ENCODE measurements at places on chromosomes 5 and 9.

DNA sequence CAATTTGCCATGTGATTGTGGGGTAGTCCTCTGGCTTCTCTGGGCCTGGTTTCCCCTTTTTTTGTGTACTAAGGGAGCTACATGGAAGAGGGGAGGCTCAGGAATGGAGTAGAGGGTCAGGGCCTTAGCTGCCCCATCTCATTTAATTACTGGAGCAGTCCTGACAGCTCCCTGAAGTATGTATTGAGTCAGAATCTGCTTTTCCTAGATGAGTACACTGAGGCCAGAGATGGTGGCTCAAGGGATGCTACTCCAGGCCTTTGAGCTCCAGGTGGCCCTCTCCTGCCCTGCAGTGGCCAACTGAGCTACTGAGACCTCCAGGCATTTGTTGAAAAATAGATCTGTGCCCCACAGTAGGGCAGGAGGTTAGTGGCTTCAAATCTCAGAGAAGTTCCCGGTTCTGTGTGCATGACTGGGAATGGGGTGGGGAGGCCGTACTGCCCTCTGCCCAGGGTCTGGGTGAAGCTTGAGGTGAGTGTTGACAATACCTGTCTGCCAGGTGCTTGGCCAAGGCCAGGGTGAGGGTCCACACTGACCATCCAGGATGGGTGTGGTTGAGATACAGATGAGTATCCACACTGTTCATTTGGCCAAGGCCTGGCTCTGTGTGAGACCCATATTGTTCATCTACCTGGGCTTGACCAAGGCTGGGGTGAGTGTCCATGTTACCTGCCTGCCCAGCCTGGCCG is 45.7 kb downstream of the CXXC5 start:
- DNase-seq = no peak

- no peak for DNase-seq
These were observed 262.8 kb upstream of the DAPK1 start for GRCh38 chr9:87234854-87235253.

DNA sequence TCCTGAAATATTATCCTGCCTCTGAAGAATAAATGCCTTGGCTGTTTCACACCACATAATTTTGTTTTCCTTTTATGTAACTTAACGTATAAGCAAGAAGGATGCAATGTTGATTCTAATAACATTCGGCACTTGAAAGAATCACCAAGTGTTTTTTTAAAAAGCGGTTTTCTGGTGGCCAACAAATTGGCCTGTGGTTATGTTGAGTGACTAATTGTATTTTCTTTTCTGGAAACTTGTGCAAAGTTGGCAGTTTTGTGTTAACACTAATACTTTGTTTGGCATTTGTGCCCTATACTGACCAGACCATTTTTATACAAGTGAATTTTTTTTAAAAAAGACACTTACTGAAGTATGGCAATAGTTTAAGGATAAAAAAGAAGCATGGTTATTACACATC is 452.7 kb downstream of the BNC2 start:
- DNase-seq = no peak

GRCh38 chr5:15598294-15598902 is 98.4 kb downstream of the FBXL7 start:
- no peak for DNase-seq

DNA sequence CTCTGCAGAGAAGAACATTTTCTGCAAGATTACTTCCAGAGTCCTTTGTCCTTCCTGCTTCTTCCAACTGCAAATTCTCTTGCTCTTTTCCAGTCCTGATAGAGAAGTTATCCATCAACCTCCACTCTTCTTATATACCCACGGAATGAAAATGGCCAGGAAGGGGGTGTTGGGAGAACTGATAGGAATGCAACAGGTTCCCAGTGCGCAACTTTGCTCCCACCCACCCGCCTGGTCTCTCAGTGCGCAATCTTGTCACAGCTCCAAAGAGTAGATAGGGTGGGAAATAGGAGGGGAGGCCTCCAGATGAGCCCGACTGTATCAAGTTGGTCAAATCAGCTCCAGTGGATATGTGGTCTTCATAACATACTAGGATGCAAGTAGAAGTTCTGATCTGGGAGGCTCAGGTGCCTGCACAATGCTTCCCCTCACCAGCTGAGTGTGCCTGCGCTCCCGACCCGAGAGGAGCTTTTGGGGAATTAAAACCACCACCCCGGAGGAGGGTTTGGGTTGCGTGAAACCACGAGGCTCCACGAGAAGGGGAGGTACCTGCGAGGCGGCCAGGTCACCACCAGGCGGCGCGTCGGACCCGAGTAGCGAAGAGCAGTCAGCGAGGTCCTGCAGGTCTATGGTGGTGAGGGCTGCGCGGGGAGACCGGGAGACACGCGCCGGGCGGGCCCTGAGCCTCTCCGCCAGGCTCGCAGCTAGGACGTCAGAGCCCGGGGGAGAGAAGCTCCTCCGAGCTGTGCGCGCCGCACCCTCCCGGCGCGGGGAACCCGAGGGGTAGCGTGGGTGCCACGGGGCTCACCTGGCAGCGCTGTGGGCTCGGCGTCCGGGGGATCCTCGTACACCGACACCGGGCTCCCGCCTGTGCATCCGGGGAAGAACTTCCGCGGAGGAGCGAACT is 835 bp downstream of the MCIDAS start:
- no peak for DNase-seq

- no peak for DNase-seq
These were observed 44.3 kb downstream of the HABP4 start for GRCh38 chr9:96494215-96494800.

DNA sequence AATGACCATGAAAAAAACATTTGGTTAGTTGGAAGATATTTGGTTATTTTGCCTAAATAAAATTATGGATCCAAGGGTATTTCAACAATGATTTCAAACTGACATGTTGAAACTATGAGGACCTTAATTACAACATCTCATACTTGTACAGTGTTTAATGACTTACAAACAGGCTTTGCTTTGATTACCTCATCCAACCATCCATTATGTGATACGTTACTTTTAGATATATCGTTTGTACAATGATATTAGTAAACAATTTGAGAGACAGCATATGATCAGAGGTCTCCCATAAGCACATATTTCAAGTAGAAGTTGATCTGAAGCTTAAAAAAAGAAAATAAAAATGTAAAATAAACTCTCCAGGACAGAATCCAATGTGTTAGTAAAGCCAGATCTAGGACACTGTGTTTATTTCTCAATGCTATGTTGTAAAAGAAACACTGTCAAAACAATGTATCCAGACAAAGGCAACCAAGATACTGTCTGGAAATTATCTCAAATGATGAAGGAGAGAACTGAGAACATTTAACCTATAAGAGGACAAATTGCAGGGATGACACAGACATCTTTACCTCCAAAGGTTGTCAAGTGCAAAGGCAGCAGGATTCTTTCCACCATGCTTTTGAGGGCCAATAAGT is 116.0 kb upstream of the TARS1 start:
- DNase-seq = no peak

DNA sequence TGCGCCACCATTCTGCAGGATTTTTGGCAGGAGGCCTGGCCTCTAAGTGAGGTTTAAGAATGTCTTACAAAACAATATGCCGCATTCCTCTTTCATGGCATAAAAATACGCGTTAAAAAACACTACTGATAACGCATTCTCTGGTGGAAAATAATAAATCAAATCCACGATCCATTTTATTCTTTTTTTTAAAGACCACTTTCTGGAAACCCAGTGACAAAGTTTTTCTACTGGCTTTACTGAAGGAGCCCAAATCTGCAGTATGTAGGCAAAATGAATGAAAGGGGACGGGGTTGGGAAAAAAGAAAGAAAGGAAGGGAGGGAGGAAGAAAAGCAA is 2.0 kb downstream of the SV2C start:
- DNase-seq = no peak

- no peak for DNase-seq
These were observed 218.4 kb downstream of the ADAMTS6 start for GRCh38 chr5:65263321-65263720.

GRCh38 chr5:130323804-130324454 is 419.7 kb downstream of the CHSY3 start:
- DNase-seq = no peak

- no peak for DNase-seq
These were observed 74.4 kb downstream of the ASTN2 start for GRCh38 chr9:117340422-117340821.

DNA sequence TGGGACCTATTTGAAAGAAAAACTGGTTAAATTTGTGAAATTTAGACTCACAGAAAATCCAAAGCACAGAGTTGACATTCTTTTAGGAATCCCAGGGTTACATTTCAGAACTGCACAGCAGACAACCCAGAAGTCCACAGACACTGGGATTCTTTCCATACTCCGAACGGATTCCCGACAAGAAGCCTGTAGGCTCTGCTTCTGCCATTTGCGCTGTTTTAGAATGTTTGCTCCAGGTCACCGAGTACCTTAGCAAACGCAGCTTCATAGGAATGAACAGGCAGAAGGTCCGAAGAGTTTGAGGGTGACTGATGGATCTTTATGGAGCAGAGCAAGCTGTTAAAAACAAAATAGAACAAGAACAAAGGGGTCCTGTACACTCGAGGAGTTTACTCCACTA is 84.5 kb upstream of the NFIB start:
- DNase-seq = no peak

- no peak for DNase-seq
These were observed 428.8 kb downstream of the SH3GL2 start for GRCh38 chr9:18007621-18008020.

- DNase-seq = no peak
These were observed 1.7 kb downstream of the FKBP15 start for GRCh38 chr9:113219186-113219936.

GRCh38 chr9:90773617-90774016 is 28.0 kb upstream of the SYK start:
- no peak for DNase-seq

- no peak for DNase-seq
These were observed 95.8 kb downstream of the ALDH1A1 start for GRCh38 chr9:72856972-72857623.

- DNase-seq = no peak
These were observed 39.1 kb downstream of the COL23A1 start for GRCh38 chr5:178551059-178551458.

DNA sequence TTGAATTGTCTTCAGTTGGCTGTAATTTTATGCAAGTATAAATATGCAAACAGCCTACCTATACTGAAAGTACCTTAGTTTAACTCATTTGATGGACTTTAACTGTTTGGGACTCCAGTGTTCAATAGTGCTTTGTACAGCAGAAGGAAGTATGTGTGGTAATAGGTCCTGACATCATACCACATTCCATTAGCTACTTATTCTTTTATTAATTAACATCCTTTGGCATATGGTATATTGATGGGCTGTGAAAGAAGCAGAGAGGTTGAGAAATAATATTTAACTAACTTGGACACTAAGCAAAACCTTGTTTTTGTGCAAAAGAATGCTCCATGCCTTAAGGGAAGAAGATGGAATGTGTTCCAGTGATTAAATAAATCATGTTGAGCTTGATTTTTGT is 97.6 kb upstream of the SEMA6A start:
- no peak for DNase-seq

GRCh38 chr9:101366038-101366756 is 18.6 kb downstream of the BAAT start:
- no peak for DNase-seq

DNA sequence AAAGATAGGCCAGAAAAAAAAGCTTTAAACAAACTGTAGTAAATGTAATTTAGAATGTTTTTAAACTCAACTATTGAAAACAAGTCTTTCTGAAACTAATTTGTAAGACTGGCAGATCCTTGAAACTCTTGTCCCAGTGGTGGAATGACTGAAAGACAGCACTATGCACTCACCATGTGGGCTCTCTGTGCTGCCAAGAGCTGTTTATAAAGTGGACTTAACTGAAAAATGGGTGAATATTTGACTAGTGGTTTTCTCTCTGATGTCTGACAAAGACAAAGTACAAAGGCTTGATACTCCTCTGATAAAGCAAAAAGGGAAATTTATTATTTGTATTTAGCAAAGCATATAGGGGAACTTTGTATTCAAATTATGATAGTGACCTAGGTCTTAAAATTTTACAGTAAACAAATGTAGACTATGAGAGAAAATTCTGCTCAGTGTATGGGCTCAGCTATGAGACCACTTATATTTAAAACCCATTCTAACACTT is 635.4 kb downstream of the NR2F1-AS1 start:
- DNase-seq = no peak

- no peak for DNase-seq
These were observed 10.5 kb upstream of the GDNF start for GRCh38 chr5:37850226-37850865.

DNA sequence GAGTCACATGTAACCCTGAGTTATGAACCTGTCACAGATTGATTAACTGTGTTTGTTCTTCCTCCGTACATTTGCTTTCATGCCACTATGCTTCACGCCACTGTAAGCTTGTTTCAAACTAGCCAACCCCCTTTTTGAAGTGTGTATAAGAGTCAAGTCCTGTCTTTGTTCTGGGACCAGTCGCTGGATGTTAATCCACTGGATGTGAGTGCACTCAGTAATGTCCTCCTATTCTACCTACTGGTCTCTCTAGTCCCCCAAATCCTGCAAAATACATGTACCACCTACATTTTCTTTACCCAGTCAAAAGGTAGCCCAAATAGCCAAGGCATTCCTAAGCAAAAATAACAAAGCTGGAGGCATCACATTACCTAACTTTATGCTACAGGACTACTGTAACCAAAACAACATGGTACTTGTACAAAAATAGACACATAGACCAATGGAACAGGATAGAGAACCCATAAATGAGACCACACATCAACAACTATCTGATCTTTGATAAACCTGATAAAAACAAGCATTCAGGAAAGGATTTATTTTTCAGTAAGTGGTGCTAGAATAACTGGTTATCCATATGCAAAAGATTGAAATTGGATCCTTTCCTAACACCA is 1139.1 kb upstream of the SEMA6A start:
- no peak for DNase-seq

- no peak for DNase-seq
These were observed 133.4 kb downstream of the MRPL36 start for GRCh38 chr5:1666221-1666620.

- no peak for DNase-seq
These were observed 134.5 kb downstream of the TRIO start for GRCh38 chr5:14277385-14278320.

DNA sequence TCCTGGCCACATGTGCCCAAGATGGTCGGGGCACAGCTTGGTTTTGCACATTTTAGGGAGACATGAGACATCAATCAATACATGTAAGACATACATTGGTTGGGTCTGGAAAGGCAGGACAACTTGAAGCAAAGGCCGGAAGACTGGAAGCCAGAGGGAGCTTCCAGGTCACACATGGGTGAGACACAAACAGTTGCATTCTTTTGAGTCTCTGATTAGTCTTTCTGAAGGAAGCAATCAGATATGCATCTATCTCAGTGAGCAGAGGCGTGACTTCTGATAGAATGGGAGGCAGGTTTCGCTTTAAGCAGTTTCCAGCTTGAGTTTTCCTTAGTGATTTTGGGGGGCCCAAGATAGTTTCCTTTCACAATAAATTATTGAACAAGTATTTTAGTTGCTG is 172.5 kb downstream of the RASEF start:
- DNase-seq = no peak

GRCh38 chr9:85215961-85216360 is 525.8 kb downstream of the AGTPBP1 start:
- DNase-seq = no peak

DNA sequence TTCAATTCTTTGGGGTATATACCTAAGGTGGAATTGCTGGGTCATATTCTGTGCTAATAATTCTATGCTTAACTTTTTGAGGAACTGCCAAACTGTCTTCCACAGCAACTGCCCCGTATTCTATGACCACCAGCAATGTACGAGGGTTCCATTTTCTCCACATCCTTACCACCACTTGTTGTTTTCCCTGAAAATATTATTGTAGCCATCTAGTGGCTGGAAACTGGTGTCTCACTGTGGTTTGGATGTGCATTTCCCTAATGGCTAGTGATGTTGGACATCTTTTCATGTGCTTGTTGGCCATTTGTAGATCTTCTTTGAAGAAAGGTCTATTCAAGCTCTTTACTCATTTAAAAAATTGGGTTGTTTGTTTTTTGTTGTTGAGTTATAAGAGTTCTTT is 30.7 kb downstream of the MSX2 start:
- no peak for DNase-seq

All from T-helper 1 cell (primary cell).